Astrocyte (in vitro differentiated cells and primary cell): ENCODE measurements at places on chromosomes 6 and 20.

- peaks cover 45% of the 10 kb centered on the region for H3K27me3 ChIP-seq
- DNase-seq = no peak
- H3K4me3 ChIP-seq = no peak overlapping the region
Measured at GRCh38 chr6:32941214-32941768, 463 bp upstream of the HLA-DMB start.

- H3K4me1 ChIP-seq = peaks cover 35% of the 10 kb centered on the region
- H3K36me3 ChIP-seq = no peaks in the 10 kb centered on the region
- DNase-seq = peak; percentile 93
Measured at GRCh38 chr6:122651604-122652003, 41.4 kb downstream of the PKIB start.

DNA sequence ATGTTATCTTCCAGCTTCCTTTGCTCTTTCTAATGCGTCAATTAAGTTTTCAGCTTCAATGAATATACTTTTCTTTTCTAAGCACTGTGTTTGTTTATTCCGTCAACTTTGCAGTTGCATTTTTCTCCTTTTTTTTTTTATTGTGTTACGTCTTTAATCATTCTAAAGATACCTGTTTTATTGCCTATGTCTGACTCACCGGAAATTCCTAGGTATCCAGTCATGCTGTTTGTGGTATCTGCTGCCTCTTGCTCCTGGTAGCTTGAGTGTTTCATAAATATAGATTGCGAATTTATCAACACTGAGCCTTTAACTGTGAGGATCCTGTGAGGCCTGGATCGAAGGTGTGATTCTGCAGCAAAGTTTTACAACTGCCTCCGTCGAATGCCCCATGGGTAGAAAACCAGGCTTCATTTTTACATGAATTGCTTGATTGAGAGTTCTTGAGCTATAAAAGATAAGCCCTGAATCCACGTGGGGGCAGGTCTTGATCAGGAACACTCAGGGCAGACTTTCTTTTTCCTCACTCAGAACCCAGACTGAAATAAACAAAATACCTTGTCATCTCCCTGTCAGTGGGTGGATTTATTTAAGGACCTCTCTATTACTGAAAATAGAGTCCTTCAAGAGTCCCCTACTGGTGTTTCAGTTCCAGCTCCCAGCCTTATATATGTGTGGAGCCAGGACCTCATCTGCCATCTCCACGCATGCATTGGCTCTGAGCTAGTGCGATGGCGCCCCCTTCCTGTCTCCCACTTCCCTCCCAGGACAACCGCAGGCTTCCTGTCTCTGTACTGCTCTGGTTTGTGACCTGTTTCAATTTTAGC, 60.1 kb upstream of the LRRC1 start:
- H3K4me3 ChIP-seq = peak overlapping the region; percentile 31
- peak overlapping the region; percentile 70 for H3K27ac ChIP-seq
- no peaks in the 10 kb centered on the region for H3K36me3 ChIP-seq
- no peaks in the 10 kb centered on the region for H3K27me3 ChIP-seq

DNA sequence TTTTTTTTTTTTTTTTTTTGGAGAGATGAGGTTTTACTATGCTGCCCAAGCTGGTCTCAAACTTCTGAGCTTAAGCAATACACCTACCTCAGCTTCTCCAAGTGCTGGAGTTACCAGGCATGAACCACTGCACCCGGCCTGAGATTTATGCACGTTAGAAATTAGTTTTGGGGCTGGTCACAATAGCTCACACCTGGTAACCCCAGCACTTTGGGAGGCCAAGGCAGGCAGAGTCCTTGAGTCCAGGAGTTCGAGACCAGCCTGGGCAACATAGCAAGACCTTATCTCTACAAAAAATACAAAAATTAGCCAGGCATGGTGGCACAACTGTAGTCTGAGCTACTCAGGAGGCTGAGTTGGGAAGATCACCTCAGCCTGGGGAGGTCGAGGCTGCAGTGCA, 51.9 kb downstream of the CD24 start:
- no peaks in the 10 kb centered on the region for H3K36me3 ChIP-seq
- peaks cover 9% of the 10 kb centered on the region for H3K27me3 ChIP-seq
- DNase-seq = no peak
- H3K4me1 ChIP-seq = no peaks in the 10 kb centered on the region
- H3K27ac ChIP-seq = no peak overlapping the region

DNA sequence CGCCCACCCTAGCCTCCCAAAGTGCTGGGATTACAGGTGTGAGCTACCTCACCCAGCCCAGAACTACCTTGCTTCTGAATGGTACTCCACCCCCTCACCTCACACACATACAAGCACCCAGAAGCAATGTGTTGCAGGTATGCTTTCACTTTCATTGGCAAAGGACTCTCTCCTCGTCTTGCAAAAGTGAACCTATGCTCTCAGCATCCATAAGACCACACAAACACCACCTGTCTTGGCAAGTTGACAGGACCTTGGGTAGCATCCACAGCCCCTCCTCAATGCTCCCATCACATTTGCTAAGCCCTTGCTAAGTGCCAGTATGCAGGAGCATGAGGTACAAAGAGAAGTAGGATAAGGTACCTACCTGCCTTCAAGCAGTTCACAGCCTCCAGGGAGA, 3.7 kb downstream of the KIF13A start:
- no peak overlapping the region for H3K4me3 ChIP-seq
- no peaks in the 10 kb centered on the region for H3K27me3 ChIP-seq
- peaks cover 38% of the 10 kb centered on the region for H3K4me1 ChIP-seq
- H3K36me3 ChIP-seq = no peaks in the 10 kb centered on the region
- no peak for DNase-seq
- no peak overlapping the region for H3K27ac ChIP-seq

- H3K27me3 ChIP-seq = no peaks in the 10 kb centered on the region
- H3K4me1 ChIP-seq = no peaks in the 10 kb centered on the region
- no peaks in the 10 kb centered on the region for H3K36me3 ChIP-seq
- H3K4me3 ChIP-seq = no peak overlapping the region
- DNase-seq = peak; percentile 60
- H3K27ac ChIP-seq = no peak overlapping the region
Measured at GRCh38 chr6:121260651-121261102, 73.6 kb downstream of the TBC1D32 start.

GRCh38 chr6:79466207-79466834, 70.9 kb downstream of the LCA5 start:
- peaks cover 2% of the 10 kb centered on the region for H3K4me1 ChIP-seq
- H3K27ac ChIP-seq = no peak overlapping the region
- no peak for DNase-seq
- H3K27me3 ChIP-seq = no peaks in the 10 kb centered on the region
- no peak overlapping the region for H3K4me3 ChIP-seq
- no peaks in the 10 kb centered on the region for H3K36me3 ChIP-seq

DNA sequence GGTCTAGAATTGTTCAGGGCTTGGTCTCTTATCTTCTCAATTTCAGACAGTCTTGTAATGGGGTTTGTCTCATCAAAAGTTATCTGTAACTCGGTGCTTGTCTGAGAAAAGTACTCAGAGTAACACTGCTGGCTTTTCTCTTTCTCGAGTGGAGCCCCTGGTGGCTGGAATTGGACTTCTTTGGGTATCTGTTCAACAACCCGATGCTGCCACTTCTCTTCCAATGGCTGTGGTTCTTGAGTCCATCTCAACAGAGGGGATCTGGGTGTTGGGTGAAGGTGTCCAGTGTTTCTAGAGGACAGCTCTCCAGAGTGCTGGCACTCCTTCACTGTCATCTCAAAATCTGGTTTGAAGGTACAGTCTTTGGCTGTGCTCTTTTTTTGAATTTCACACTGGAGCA, 24.6 kb downstream of the DST start:
- no peaks in the 10 kb centered on the region for H3K4me1 ChIP-seq
- H3K27ac ChIP-seq = no peak overlapping the region
- H3K4me3 ChIP-seq = no peak overlapping the region
- H3K27me3 ChIP-seq = no peaks in the 10 kb centered on the region
